ENCODE measurements at places on chromosomes 1 and 21.

GRCh38 chr1:198747127-198747526, 108.3 kb downstream of the PTPRC start:
- DNase-seq = no peak

DNA sequence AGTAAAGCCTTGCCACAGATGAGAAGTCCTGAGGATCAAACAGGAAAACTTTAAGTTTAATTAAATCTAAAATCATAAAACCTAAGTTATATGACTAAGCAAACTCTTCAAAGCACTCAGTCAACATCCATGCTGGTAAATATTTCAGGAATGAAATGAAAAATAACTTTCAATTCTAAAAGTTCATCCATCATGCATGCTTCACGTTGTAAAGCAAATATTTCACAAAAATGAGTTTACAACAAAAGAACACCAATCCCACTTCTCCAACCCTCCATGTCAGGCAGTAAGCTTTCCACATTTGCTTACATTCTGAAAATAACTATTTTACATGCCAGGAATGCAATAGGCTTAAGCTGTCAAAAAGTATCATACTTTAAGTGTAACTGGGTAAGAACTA, 16.8 kb downstream of the APP start:
- DNase-seq = no peak

DNA sequence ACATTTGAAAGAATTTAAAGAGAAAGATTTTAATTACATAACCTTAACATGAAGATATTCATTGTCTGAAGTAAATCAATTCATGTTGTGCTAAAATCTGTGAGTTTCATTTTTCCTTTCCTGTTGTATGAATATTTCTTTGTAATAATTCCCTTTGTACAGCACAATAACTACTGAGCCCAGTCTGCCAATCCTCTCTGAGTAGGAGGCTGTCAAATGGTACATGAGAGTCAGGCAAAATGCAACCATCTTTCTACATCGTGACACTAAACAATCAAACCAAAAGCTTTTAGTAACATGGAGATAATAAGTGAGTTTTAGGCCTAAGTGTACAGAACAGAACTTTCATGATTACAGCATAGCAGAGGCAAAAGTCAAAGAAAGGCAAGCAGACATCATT, 165.5 kb downstream of the PLPPR4 start:
- DNase-seq = no peak

DNA sequence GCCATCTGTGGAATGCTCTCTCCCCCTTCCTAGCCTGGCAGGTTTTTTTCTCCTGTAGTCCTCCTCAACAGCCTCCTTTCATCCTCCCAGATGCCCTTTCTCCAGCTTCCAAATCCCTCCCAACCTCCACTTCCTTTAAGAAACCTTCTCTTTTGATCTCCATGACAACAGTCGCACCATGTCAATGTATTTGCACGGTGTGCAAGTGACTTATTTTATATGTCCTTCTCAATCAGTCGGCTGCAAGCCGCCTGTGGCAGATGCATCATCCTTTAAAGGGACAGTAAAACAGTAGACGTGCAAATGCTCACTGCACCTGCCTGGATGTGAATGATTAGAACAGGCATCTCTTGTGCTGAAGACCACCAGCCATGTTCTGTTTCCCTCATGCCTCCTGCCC, 285.2 kb downstream of the PCP4 start:
- DNase-seq = no peak

DNA sequence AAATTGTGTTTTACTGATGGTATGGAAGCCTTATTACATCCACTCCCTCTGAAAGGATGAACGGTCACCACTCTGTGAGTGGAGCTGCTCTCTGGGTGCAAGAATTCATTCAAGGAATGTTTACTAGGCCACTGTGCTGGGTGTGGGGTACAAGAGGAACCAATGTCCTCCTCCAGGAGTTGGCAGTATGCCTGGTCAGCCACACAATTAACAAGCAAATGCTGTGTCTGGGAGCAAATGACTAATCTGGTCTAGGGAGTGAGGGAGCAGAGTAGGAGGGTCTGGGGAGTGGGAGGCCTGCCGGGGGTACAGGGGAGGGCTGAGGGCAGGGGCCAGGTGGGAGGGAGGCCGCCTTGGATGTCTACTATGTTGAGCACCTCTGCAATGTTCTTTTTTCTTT, 27.2 kb upstream of the TDRD10 start:
- DNase-seq = no peak

DNA sequence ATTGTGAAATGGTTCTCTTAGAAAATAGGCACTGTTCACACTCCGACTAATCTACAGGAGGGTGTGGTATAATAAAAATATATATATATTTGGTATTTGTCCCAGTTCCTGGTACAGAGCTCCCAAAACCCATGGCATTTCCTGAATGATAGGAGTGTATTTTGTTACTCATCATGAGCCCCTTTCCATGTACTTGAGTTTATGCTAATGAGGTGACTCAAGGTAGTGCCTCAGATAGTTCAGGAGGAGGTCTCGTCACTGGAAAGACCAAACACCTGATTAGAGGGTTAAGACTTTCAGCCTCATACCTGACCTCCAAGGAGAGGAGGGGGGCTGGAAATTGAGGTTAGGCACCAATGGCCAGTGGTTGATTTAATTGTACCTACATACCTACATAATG, 57.9 kb downstream of the TTC3 start:
- DNase-seq = no peak

- DNase-seq = no peak
These were observed 205.2 kb downstream of the MATN1 start for GRCh38 chr1:30518186-30518585.

- DNase-seq = no peak
These were observed 19.1 kb downstream of the AGL start for GRCh38 chr1:99869304-99869703.

GRCh38 chr1:27760426-27760825, 12.6 kb upstream of the STX12 start:
- no peak for DNase-seq

DNA sequence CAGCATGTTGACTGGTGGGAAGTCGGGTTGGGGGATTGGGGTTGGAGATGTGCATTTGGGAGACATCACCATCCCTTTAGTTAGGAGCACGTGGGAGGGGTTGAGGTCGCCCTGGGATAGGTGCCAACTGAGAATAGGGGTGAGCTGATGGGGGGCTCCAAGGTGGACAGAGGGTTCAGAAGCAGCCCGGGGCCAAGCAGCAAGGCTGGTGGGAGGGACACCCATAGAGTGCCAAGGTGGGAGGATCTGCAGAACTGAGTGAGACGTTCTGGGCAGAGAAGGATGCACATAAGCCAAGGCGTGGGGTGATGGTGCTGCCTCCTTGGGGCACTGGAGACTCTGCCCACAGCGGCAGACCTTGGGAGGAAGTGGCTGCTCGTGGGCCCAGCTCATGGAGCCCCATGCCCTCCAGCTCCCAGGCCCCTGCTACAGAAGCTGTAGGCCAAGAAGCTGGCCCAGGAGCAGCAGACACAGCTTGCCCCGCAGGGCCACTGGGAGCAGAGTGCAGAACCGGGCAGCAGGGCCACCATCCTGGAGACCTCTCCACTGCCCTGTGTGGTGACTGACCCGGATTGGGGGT, 31.4 kb upstream of the PKP1 start:
- DNase-seq = no peak

DNA sequence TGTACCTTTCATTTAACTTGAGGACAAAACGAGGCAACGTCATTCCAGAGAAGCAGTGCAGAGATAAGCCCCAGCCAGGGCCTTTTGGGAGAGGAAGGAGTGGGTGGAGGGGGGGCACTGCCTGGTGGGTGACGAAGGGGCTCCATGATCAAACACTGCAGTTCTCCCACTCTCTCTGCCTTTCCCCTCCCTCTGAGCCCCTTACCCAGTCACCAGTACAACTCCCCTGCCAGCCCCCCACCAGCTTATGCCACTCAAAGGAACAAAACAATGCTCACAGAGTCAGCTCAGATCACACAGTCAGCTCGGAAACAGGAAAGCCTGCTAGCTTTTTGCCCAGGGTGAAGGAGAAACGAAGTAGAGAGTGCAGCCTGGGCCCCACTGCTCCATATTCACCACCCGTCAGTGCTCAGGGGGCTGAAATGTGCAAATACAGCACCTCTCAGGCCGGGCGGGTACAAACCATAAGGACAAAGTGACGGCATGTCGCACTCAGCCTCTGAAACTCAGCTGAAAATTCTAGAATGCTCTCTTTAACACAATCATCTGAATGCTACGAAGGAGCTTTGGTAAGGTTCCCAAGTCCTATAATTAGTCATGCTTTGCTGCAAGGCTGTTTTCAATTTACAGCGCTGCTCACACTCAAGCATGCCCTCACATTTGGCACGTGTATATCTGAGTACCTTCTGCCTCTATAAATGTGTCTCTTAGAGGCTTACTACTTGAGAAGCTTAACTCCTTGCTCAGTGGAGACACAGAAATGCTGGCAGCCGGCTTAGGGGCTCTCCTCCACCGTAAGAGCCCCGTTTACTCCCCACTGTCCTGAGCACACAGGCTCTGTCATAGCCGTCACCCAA, 65.8 kb upstream of the RAB4A start:
- DNase-seq = no peak

GRCh38 chr1:59639266-59639665, 175.5 kb upstream of the HOOK1 start:
- DNase-seq = no peak

GRCh38 chr1:152026895-152027294, 9.9 kb downstream of the S100A11 start:
- no peak for DNase-seq

DNA sequence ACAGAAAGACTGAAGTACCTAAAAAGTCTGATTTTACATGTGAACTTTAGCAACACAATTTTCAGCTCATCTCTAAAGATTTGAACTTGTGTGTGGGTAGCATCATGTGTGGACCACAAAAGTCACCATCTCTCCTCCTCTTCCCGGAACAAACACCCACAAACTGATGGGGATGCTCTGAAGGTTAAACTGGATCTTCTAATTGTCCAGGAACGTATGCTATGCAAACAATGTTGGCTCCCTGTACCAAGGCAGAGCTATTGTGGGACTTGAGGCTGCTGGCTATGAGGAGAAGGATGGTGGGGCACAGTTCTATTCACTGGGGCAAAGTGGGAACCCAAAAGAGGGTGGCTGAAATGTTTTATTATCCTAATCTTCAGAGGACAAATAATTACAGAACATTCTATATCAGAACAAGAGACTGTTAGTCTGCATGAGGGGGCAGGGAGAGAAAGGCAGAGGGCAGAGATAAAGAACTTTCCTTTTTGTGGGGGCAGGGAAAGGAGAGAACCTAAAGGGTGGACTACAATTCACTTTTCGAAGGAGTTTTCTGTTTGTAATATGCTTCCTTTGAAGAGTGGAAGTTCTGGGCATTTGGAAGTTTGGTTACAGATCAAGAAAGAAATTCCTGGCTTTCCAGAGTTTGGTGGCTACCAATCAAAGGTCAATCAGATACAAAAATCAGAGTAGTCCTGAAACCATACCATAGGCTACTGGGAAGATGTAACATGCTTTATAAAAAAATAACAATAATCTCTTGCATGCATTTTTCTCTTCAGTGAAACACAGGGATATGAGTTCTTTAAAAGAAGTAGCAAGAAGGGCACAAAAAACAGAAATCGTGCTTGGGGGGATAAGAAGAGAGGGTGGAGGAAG, 62.9 kb downstream of the GADD45A start:
- DNase-seq = no peak

DNA sequence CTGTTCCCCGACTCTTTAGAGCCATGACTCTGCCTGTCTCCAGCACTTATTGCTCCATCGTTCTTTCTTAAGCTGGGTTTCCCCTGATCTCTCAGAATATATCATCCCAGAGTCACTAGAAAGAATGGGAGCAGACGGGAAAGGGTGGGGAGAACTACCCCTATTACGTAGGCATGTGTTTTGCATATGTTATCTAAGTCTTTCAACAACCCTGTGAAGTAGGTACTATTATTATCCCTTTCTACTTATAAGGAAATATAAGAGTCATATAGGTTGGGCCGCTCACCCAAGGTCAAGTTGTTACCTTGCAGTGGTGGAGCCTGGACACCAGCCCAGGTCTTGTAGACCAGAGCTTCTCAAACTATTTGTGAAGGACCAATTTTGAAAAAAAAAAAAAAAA, 38.7 kb downstream of the ELF3 start:
- no peak for DNase-seq

GRCh38 chr1:86137436-86137835, 19.1 kb downstream of the COL24A1 start:
- DNase-seq = no peak

DNA sequence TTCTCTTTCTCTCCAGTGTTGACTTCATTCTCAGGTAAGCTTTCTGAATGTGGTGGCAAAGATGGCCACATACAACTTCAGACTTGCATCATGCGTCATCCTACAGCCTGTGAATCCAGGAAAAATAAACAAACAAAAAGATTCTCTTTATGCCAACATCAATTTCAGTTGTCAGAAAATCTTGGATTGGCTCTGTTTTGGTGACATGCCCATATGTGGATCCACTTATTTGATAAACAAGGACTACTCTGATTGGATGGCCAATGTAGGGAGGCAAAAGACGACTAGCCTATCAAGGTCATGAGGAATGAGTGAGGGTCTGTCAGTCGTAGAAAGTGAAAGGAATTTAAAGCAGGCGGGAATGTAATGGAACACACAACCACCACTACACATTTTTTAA, 866.6 kb downstream of the USP25 start:
- DNase-seq = no peak

GRCh38 chr1:37353871-37354270, 120.5 kb upstream of the ZC3H12A start:
- no peak for DNase-seq

DNA sequence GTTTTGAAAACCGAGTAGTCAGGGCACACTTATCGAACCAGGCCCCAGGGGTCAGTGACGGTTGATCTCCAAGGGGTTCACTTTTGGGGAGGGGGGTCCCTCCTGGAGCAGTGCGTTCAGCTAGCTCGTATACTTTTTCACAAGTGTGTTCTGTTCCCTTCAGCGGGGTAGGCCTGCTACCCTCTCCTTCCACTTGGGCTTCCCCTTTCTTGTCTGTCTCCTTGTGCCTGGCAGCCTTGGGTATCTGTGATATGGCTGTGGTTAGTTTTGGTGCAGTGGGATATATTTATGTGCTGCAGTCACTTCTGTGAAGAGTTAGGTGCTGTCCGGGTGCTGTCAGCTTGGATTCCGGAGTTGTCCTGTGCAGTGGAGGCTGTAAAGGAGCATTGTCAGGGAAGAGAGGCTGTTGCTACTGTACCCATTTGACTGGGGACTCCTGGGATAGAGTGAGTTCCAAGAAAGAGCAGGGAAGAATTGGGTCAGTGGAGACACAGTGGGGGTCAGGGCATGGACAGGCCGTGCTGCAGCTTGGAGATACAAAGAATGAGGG, 29.7 kb downstream of the ADARB1 start:
- DNase-seq = no peak

GRCh38 chr1:115355069-115355468, 17.0 kb upstream of the NGF start:
- DNase-seq = no peak

DNA sequence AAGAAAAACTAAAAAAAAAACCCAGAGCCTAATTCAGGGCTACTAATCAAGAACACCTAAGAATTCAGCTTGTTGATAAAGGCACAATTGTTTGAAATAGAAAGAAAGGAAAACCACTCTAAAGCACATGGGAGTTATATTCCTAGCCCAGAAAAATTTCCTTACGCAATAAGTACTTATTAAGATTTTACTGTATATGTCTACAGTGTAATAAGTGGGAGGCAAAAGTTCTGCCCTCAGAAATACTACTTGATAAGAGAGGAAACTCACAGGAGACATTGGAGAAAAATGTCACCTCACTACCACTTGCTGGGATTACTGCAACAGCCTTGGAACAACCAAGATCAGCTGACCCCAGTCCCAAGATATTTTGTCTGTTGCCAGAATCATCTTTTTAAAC, 66.1 kb downstream of the IARS2 start:
- no peak for DNase-seq
